Stimulated activated CD4-positive, alpha-beta T cell treated with anti-CD3 and anti-CD28 coated beads, Interleukin-1b, Interleukin-23, amount 100 ng/mL, for 1 hour (primary cell): ENCODE measurements at places on chromosomes 3 and 15.
A peak's percentile ranks its signal among the peaks of the same experiment; 100 is the strongest.

GRCh38 chr3:23797491-23797890 is 8.3 kb upstream of the UBE2E1 start:
- DNase-seq: no peak

DNA sequence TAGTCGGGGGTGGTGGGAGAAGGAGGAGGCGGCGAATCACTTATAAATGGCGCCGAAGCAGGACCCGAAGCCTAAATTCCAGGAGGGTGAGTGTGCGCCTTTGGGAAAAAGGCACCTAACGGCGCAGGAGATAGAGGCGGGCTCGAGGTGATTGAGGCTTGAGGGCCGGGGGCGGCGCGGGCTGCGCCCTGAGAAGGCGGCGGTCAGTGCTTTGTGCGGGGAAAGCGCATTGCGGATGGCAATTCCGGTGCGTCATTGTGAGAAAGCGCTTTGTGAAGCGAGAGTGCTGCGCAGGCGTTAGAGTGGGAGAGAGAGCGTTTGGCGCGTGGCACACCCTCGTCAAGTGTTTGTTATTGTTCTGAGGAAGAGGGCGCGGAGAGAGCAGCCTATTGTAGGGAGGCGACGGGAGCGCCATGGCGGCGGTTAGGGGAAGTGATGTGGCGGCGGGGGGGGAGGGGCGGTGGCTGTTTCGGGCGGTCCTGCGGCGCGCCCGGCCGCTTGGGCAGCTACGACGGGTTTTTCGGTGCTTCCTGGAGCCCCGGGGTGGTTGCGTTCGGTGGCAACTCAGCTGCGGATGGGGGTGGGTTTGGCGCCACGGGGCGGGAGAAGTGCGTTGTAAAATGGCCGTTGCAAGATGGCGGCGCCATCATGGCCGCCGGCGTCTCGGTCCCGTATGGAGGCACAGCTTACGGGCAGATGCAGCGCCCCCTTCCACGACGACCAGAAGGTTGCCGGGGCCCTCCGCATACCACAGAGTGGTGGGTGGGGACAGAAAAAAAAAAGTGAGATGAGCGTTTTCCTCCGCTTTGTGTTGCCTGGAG is 492 bp downstream of the MORF4L1 start:
- DNase-seq: peak; percentile 70

DNA sequence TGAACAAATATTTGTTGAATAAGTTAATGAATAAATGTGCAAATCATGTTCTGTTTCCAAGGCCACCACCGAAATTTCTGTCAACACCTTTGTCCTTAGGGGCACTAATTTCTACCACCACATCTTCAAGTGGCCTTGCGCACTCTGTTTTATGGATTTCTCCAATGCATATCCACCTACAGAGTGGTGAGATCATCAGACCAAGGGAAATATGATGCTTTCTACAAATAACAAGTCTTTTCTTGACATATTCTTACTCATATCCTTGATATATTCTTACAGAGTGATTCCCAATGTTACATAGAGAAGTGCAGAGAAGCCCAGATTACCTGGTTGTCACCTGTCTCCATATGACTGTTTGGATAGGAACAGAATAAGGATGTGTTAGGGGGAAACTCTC is 36.1 kb upstream of the TMCO5A start:
- DNase-seq: no peak

DNA sequence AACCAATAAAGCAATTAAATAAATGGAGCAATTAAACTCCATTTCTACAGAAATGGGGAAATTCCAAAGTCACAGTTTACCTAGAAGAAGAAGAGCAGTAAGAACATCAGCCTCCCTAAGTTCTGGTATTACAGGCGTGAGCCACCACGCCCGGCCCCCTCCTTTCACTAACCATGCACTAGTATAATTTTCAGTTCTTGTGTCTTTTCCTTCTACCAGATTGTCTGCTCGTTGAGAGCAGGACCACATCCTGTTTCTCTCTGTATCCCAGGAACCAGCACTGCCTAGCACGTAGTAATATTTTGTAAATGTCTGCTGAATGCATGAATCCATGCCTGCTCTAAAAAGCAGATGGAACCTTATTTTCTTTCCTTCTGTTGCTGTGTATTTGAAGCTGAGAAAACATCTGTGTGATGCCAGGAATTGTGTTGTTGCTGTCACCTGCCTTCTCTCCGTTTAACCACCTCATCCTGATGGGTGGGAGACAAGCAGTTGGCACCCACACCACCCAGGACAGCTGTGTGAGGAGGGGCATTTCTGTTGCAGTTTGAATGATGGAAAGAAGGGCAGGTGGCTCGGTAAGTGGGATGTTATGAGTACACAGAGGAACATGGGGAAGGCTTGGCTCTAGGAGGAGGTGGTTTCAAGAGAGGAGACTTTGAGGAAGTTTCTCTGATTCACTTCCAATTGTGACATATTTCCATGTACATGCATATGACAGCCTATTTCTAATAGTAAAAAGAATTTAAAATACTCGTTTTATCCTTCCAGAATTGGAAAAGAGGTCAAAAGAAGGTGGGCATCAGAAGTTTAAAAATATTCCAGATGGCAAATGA is 30.1 kb downstream of the PXYLP1 start:
- DNase-seq: no peak

GRCh38 chr3:28768439-28768838 is 419.8 kb upstream of the AZI2 start:
- DNase-seq: no peak

- DNase-seq: no peak
These were observed 22.8 kb upstream of the NOX5 start for GRCh38 chr15:68991723-68992122.

- no peak for DNase-seq
These were observed 44.3 kb downstream of the RAB6B start for GRCh38 chr3:133851266-133851906.

DNA sequence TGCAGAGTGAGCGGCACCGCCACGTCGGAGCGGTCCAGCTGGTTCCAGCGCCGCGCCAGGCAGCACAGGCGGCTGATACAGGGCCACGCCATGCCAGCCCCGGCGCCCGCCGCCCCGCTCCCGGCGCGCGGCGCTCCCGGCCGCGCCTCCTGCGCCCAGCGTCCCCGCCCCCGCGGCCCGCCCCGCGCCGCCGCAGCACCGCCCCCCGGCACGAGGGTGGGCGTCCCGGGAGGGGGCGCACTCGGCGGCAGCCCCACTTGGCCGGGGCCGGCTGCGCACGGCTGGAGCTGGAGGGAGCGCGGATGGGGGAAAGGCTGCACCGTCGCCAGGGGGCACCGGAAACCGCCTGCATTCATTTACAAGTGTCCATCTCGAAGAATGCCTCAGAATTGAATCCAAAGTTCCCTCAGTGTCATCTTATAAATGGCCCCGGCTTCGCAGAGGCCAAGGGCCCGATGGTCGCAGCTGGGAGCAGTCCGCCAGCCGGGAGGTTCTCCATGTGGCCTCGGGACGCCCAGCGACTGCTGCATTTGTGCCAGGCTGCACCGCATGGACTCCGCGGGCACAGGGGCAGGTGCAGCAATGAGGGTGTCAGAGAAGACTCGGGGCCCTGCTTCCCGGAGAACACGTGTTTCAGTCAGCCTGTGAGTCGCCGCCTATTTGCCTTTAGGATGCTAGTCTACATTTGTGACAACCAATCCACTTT is at the start of gene MAP6D1:
TSS of gene MAP6D1 (minus strand) at position 122 of the 706 bp plus-strand sequence. CDS start at position 92, 30 bp downstream.
- no peak for DNase-seq

DNA sequence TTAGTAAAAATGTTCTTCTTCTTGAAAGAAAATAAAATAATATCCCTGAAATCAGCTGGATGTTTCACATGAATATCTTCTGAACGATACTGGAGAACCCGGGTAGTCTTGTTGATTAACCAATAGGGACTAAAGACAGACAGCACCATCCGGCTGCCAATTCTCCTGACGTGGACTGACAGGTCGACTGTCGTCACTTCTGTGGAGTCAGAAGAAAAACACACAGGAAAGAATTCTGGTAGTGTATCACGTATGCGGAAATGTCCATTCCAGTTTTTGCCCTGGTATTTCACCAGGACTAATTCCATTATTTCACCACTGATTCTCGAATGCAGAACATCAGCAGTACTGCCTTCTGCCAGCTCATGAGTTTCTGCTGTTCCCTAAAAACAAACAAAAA is 144.6 kb downstream of the VPS13C start:
- DNase-seq: no peak

DNA sequence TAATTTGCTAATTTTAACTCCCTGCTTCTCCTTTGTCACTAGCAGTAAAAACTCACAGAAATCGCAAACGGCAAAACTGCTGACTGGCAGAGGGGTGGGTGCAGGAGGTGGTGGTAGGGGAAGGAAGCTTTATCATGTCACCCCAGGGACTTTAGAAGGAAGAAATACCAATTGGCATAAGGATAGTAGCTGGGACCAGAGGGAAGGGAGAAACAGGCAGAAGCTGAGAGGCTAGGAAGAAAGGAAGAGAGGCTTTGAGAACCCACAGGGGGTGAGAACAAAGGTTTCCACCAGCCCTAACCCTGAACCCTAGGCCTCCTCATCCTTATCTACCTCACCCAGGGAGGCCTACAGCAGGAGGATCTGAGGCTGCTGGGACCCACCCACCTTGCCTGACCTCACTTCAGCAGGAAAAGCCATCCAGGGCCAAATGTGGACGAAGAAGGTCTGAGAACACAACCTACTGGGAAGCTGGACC is 10.7 kb downstream of the ITGB5 start:
- no peak for DNase-seq

DNA sequence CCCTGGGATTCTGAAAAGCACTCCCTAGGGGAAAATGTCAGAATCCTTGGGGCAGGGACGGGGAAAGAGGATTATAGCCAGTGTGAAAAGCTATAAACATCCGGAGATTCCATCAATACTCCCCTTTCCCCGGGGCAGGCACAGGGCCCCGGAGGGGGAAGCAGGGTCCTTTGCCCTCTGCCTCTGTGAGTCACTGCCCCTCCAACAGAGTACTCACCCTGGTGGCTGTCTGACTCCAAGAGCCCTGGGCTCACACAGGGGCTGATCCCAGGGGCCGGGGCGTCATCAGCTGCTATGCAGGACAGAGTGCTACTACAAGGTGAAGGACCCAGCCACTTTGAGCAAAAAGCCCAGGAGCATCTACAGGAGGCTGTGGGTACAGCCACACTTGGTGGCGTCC is 133.0 kb upstream of the PRR20G start:
- DNase-seq: no peak

DNA sequence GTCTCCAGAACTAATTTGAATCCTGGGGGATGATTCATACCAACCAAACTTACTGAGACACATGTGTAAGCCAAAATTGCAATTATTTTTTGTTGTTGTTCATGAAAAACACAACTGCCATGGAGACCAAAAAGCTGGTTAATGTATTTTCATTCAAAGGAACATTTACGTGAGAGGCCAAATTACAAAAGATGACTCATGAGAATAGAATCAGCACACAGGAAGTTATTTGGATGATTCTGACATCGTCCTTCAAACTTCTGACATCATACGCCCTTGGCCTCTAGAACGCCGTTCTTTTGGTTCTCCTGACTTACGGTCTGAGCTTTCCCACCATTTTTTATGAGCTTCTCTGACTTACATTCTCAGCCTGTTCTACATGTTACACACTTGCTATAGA is 3.0 kb upstream of the ZNF280D start:
- no peak for DNase-seq
